Lung (tissue), 17 donors: ENCODE measurements at places on chromosomes 1 and 21. TPM values are rescaled to one million over a fixed set of nuclear protein-coding genes. Genes with fewer than 3 reads are reported as not detected.

CELSR2 gene
- 7.9 TPM for total RNA-seq

GRCh38 chr1:211333906-211334305, 7.3 kb downstream of the TRAF5 start:
- DNase-seq = no peak

DNA sequence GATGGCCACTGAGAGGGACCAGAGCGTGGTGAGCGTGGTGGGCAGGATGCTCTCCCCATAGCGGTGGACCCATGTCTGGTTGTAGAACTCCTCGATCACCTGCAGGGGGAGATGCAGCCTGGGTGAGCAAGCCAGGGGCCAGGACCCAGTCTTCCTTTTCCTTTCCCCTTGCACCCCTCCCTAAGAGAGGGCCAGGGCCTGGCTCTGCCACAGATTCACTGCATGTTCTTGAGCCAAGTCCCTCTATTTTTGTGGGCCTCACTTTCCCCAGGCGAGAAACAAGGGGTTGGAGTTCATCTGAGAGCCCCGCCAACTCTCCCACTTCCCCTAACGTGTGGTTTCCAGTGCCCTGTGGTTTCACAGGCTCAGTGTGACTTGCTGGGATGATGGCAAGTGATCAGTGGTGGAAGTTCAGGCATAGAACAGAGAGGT, 27.5 kb downstream of the SLC2A1 start:
- DNase-seq = peak; percentile 44

DIO1 gene
- total RNA-seq = 1.1 TPM

- DNase-seq = no peak
These were observed 146.0 kb upstream of the IVNS1ABP start for GRCh38 chr1:185463011-185463410.

PROK1 gene
- total RNA-seq = not detected

DNA sequence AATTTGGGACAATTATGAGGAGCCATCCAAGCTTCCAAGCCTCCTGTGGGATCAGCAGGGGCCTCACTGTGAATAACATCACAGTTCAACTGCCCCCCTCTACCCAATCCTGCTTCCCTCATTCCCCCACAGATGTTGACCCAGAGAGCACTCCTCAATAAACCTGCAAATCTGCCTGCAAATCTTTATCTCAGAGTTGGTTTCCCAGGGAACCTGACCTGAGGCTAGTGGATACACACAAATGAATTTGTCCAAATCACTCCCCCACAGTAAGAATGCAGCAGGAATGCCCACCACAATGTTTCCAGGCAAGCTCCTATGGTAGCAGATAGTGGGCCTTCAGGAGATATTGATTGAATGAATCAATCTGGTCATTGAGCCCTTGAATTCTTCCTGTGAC, 56.4 kb upstream of the HIVEP3 start:
- DNase-seq = no peak

DNA sequence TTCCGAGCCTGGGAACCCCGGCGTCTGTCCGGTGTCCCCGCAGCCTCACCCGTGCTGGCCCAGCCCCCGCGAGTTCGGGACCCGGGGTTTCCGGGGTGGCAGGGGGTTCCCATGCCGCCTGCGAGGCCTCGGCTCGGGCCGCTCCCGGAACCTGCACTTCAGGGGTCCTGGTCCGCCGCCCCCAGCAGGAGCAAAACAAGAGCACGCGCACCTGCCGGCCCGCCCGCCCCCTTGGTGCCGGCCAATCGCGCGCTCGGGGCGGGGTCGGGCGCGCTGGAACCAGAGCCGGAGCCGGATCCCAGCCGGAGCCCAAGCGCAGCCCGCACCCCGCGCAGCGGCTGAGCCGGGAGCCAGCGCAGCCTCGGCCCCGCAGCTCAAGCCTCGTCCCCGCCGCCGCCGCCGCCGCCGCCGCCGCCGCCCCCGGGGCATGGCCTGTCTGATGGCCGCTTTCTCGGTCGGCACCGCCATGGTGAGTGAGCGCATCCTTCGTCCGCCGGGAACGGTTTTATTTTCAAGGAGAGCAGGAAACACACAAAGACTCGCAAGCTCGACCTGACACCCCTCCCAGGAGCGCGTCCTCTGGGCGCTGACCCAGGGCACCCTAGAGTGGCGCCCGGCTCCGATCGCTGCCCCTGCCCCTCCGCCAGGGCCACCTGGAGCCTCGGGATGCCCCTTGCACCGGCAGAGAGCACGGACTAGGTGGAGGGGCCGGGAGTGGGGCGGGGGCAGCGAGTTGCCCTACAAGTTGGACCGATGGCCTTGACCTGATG, at the start of gene ABCG1:
Gene ABCG1, plus strand, starts transcription at position 305 of the 770 bp plus-strand sequence. Its CDS starts 123 bp downstream, at position 428.
- DNase-seq = peak; percentile 14

MAN1C1 gene
- 14.7 TPM for total RNA-seq

DNA sequence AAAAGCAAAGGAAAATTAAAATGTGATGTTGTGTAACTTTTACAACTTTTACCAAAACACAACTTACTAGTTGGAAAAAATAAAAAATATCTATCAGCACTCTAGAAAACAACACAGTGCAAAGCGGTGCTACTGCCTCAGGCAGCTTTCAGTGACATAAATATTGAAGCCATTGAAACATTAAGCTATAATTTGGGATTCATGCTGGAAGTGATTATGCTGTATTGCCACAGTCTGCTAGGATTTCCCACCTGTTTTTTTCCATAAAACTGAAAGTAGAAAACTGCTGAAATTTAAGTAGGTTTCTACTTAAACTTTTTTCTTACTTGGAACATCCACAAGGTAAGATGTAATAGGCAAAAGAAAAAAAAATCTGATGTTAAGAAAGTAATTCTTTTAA, 674.4 kb downstream of the KCNT2 start:
- DNase-seq = no peak
